ENCODE measurements at places on chromosomes 7 and 10.

GRCh38 chr10:129941199-129942018 is 22.7 kb downstream of the EBF3 start:
- DNase-seq = no peak

- DNase-seq = no peak
These were observed 160.2 kb downstream of the IPMK start for GRCh38 chr10:58107506-58107905.

DNA sequence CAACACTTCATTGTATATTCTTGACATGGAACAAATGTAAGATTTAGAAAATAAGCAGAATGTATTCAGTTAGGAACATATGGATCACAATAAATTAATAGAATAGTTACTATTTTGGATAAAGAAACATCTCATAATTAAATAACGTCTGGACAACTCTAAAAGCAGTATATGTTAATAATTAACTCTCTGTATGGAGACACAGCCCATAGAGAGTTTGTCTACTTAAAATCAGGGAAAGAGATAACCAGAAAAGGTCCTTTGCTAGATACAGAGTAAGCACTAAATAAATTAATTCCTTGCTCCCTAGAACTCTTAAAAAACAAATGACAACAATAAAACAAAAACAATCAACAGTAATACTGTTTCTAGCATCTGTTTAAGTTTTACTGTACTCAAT is 184.4 kb upstream of the THSD7A start:
- DNase-seq = no peak

GRCh38 chr10:8633909-8634308 is 579.4 kb downstream of the GATA3 start:
- no peak for DNase-seq

DNA sequence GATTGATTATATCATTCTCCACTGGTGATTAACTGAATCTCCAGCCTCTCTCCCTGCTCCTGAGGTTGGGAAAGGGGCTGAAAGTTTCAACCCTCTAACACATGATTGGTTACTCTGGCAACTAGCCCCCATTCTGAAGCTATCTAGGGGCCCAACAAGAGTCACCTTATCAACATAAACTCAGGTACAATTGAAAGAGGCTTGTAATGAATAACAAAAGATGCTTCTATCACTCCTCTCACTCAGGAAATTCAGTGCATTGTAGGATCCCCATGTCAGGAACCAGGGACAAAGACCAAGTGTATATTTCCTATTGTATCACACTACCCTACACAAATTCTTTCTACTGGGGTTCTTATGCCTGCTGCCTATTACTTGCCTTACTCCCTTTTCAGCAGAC is 123.9 kb upstream of the SLC13A1 start:
- no peak for DNase-seq

DNA sequence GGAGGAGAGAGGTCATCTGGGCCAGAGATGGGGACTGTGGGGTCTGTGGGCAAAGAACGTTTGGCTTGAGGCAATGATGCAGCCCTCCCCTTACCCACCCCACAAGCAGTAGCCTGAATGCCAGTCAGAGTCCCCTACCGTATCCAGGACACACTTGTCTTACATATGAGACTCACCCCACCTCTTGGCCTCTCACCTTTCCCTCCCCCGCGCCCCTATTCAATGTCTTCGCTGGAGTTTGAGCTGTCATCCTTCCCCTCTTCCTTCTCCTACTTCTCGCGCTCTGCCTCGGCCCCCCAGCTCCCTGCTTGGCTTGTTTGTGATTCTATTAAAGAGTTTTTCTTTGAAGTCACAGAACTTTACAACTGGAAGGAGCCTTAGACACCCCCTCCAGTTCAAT is 8.9 kb downstream of the PRRT4 start:
- DNase-seq = no peak

DNA sequence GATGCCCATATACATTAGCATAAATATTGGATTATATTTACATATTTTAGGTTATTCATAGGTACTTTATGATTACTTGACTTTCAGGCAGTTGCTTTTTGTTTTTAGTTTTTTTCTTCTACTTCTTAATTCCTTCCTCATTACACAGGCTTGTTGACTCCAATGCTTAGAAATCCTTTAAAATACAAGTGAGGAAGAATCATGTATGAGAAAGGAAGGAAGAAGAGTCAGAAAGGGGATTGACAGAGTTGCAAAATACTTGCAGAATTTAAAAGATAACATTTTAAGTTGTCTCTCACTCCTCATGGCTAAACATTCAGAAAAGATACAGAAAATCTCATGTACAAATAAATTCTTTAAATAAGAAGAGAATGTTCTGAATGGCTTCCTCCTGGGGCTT is 61.9 kb downstream of the ATXN7L1 start:
- DNase-seq = no peak

- DNase-seq = no peak
These were observed 147.1 kb upstream of the STEAP1 start for GRCh38 chr7:90007001-90007654.

DNA sequence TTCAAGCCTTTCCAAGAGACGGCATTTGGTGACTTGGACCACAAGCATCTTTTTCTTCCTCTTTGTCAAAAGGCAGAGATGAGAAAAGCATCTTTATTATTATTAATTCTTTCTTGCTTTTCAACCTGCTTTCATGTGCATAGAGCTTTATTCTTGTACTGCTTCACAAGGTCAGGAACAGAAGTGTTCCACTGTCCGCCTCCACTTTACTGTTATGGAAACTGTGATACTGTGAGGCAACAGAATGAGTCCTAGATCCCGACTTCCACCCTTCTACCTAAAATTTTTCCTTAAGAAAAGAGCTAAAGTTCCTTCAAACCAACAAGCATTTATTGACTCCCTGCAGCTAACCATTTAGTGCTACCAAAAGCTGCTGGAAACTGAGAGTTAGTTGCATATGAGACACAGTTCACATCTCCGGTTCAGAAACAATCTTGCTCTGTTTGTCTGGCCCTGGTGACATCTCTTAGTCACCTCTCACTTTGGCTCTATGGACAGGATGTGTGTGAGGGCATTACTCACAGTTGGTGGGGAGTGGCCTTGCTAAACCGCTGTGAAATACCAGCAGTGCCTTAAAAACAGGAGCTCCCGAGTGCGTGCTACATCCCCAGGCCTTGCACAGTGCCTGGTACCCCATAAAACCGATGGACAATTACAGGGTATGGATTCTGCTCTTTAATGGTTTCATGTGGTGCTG is 77.1 kb upstream of the TRIL start:
- no peak for DNase-seq

GRCh38 chr10:88152728-88153133 is 289.3 kb downstream of the PTEN start:
- DNase-seq = no peak

GRCh38 chr7:22920672-22921071 is 93.3 kb downstream of the HYCC1 start:
- no peak for DNase-seq

- DNase-seq = no peak
These were observed 58.0 kb upstream of the ZPBP start for GRCh38 chr7:50151001-50151400.

GRCh38 chr7:28166982-28167715 is 13.4 kb downstream of the JAZF1 start:
- DNase-seq = no peak

DNA sequence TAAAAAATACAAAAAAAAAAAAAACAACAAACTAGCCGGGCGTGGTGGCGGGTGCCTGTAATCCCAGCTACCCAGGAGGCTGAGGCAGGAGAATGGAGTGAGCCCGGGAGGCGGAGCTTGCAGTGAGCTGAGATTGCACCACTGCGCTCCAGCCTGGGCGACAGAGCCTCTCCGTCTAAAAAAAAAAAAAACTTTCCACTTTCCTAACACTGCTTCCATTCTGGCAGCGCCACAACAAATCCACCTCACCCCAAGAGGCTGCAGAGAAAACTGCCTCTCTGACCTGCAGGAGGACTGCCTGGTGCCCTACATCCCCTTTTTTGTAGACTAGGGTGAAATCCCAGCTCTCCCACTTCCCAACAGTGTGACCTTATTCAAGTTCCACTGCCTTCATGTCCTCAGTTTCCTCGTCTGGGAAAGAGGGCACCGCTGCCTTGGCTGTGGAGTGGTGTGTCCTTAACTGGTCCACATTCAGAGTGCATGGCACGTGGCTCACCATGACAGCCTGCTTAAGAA is 2.6 kb upstream of the MBL2 start:
- no peak for DNase-seq

DNA sequence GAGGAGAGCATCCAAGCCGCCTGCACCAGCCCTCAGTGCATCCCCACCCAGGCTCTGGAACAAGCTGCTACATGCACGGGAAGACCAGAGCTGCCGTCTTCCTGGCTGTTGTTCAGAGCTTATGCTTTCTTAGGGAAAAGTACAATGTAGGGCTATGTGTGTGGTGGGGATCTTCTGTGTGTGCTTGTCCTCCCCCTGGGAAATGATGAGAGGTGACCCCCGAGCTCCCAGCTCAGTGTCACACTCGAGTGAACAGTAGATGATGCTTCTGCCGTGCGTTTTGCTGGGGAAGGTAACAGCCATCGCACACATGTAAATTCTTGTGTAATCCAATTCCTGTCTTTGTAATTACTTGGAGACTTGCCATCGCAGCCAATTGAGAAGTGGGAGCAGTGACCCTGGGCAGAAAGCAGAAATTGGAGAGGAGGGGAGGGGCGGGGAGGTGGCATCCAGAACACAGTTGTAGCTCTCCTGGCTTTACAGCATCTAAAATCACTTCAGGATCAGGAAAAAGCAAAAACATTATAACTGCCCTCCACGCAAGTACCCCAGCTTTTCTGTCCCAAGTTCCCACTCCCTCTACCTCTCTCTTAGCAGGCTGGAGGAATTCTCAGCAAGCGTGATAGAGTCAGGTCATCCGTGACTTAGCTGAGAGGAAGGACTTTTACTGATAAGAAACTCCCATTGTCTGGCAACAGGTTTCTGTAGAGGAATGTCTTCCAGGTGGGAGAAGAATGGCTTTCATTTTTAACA is 149.6 kb downstream of the TCF7L2 start:
- DNase-seq = no peak

DNA sequence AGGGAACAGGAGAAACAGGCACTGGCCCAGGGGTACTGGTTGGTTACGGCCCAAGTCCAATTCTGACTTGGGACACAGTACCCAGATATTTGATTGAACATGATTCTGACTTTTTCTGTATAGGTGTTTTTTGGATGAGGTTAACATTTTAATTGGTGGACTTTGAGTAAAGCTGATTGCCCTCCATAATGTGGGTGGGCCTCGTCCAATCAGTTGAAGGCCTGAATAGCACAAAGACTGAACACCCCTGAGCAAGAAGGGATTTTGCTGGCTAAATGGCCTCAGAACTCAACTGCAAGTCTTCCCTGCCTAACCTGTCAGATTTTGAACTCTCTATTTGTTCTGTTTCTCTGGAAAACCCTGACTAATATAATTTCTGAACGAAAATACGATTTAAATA is 222.6 kb downstream of the TEX36 start:
- DNase-seq = no peak

GRCh38 chr7:80380957-80381356 is 130.9 kb downstream of the GNAT3 start:
- DNase-seq = no peak

DNA sequence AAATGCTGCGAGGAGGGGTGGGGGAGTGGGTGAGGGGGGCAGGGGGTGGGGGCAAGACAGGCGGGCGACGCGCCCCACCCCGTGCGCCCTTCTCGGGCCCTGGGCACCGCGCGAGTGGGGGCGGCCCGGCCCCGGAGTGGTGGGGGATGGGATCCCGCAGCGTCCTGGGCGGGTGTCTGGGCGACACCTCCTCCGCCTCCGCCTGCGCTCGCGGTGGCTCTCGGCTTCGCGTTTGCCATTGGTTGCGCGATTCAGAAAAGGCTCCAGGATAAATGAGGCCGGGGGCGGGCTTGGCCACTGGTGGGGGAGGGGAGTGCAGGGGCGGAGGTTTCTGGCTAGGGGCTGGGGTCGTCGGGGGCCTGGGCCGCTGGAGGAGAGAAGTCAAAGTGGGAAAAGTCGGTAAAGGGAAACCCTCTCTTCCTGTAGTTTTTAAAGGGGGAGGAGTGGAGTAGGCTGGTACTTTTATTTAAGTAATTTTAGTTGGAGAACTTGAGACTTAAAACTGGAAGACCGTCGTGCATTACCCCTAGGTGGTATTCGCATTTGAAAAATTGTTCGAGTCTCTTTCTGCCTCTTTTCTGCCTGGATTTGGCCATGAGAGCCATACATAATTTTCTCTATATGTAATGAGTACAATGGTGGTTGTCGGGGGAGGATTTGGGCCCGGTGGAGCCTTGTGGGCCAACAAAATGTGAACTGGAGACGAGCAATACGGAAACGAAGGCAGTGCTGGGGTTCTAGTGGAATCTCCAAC is 992 bp upstream of the IGF2BP3 start:
- no peak for DNase-seq

GRCh38 chr10:60032723-60033122 is 126.4 kb upstream of the CCDC6 start:
- no peak for DNase-seq

DNA sequence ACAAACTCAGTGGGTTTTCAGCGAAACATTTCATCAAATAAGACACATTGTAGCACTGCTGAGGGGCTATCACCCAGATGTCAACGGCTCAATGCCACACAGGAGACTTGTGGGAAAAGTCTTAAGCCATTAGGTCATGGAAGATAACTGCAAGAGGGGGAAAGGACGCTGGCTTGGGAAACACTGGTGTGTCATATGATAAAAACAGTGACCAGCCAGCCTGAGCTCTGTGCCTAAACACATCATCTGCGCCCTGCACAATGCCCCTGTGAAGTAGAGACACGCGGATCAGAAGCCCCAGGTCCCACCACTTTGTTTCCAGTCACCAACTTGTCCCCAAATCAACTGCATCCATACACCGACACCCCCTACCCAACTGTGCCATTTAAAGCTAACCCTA is 116.7 kb downstream of the TNS3 start:
- no peak for DNase-seq

GRCh38 chr7:7869651-7870050 is 98.9 kb upstream of the GLCCI1 start:
- DNase-seq = no peak

GRCh38 chr10:124078714-124079113 is 14.7 kb downstream of the CHST15 start:
- DNase-seq = no peak

DNA sequence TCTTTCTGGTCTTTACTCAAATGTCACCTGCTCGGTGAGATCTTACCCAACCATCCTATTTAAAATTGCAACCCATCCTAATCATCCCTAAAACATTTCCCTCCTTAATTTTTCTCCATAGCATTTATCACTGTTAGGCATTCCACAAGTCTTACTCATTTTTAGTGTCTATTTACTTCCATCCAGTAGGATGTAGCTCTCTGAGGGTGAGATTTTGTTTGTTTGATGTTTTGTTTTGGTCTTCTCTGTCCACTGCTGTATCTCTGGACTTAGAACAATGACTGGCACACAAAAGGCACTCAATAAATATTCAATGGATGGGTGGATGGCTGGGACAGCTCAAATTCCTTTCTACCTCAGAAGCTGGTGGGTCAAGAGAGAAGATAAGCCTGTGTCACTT is 15.8 kb upstream of the DUSP5 start:
- DNase-seq = no peak
